ENCODE measurements at places on chromosomes 13 and 19.

DNA sequence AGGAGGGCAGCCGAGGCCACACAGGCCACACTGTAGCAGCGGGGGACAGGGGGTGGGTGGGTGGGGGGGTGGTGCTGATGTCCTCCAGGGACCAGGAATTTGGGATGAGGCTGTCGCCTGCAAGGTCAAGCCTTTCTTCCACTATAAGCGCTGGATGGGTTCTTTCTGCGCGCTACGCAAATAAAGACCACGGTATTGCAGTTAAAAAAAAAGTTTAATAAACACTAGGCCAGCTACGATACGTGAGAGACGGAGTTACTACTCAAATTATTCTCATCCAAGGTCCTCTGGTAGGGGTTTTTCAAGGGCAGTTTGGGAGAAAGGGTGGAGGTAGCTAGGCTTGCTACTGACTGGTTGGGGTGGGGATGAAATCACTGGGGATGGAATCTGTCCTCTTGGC, 508 bp upstream of the ZNF44 start:
- no peak for DNase-seq

DNA sequence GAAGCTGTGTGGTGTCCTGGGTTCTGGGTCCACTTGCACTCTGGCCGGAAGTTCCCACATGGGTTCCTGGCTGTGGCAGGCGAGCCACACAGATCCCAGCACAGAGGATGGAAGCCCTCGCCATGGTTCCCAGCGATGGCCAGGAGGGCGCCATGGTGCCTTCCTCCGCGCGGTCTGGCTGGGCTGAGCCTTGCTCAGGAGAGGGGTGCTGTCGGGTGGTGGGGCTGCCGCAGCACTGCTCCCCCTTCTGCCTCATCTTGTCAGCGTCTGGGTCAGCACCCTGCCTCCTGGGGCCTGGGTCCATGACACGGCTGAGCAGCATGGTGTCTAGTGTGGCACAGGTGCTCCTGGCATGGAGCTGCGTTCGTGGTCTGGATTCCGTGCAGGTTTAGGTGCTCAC, 33.5 kb downstream of the DOT1L start:
- DNase-seq: no peak

DNA sequence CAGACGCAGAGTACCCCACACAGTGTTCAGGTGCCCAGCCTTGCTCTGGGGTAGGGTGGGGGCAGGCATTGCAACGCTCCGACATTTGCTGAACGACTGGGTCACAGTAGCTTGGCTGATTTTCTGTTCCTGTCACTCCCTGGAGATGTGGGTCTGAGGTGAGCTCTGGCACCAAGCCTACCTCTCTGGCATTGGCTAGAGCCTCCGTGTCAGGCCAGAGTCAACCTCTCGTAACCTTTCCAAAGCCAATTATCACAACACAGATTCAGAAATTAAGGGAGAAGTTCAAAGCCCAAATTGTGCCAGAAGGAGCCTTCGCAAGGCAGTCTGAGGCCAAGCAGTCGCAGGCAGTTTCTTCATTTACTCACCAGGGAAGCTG, 117.2 kb downstream of the IRS2 start:
- DNase-seq: no peak

DNA sequence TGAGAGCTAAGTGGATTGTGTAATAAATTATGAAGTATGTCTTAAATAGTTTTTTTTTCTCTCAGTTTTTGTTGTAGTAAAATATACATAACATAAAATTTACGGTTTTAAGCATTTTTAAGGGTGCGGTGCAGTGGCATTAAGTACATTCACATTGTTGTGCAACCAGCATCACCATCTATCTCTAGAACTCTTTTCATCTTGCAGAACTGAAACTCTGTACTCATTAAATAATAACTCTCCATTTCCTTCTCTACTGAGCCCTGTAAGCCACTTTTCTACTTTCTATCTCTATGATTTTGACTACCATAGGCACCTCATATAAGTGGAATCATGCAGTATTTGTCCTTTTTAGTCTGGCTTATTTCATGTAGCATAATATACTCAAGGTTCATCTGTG, 87.1 kb downstream of the GJA3 start:
- DNase-seq: no peak

DNA sequence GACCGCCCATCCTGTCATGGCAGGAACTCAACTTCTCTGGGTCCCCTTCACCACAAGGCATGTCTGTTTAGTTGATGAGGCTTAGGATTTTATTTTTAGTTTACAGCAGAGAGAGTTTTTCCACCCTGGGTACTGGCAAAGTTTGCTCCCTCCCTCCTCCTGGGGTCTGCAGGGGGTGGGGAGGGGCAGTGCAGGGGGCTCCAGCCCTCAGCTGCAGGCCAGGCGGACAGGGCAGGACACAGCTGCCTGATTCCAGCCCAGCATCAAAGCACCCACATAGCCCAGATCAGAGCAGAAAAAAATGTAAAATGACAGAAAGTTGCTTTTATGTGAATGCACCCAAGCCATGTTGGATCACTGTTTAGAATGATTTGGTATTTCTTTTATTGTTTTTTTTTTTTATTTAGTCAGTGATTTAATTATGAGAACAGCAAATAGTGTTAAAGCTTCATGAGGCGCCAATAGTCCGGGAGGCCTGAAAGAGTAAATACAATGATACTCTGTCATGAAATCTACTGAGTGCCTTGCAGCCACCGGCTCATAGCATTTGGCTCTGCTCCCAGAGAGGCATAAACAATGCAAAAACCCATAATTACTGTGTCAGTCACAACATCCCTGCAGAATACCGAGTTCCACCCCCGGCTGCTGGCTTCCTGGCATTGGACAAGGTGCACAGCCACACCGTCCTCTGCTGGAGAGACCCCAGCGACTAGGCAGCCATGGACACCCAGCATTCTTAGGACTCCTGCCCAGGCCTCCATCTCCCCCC, 923.5 kb downstream of the UQCRFS1 start:
- peak; percentile 26 for DNase-seq

- no peak for DNase-seq
These were observed 11.2 kb upstream of the SIGLEC6 start for GRCh38 chr19:51542699-51543098.

DNA sequence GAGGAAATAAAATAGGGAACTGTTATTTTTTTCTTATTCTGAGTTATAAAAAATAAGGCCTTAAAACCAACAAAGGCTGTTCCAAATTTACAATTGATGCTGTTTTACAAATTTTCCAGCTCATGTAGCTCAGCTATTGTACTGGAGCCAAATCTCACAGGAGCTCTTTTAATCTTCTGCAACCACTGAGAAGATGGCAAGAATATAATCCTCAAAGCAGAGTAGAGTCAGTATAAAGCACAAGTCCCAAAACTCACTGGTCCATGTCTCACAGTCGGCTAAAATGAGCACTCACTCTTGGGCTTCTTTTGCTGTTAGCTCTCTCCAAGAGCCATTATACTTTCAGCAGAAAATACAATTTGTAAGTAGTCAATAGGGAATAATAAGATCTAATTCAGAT, 1074.4 kb upstream of the PRR20A start:
- no peak for DNase-seq

DNA sequence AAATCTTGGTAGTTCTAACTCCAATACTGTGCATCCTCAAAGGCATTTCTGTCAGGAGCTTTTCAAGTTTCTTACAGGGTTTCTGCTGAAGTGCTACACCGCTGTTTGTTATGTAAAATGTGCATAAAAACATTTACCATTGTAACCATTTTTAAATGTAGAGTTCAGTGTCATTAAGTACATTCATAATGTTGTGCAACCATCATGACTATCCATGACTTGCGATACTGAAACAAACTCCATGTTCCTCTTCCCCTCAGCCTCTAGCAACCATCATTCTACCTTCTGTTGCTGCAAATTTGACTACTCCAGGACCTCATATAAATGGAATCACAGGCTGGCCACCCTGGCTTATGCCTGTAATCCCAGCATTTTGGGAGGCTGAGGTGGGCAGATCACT, 14.4 kb upstream of the SLC25A42 start:
- DNase-seq: no peak

GRCh38 chr19:50908336-50908735, 2.9 kb downstream of the KLK4 start:
- DNase-seq: no peak

- DNase-seq: no peak
These were observed 9.0 kb downstream of the C19orf47 start for GRCh38 chr19:40339018-40339728.

DNA sequence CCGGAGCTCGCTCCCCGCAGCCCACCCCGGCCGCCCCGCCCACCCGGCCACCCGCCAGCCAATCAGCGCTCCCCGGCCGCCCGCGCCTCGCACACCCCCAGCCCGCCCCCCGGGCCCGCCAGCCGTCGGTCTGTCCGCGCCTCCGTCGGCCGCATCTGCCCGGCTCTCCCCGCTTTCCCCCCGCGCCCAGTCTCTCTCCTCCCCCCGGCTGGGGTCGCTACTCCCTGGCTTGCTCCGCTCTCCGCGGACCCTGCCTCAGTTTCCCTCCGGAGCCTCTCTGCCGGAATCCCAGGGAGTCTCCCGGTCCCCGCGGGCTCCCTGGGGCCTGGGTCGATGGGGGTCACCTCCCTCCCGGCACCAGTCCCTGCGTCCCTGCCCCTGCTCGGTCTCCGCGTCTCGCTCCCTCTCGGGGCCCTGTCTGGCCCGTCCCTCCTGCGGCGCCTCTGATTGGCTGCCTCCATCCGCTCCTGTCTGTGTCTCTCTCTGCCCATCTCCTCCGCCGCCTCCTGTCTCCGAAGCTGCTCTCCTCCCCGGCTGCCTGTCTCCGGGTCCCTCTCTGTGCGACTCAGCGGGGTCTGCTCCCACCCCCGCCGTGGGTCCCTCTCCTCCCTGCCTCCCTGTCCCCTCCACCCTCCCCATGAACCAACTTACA, 484 bp downstream of the IL11 start:
- no peak for DNase-seq

DNA sequence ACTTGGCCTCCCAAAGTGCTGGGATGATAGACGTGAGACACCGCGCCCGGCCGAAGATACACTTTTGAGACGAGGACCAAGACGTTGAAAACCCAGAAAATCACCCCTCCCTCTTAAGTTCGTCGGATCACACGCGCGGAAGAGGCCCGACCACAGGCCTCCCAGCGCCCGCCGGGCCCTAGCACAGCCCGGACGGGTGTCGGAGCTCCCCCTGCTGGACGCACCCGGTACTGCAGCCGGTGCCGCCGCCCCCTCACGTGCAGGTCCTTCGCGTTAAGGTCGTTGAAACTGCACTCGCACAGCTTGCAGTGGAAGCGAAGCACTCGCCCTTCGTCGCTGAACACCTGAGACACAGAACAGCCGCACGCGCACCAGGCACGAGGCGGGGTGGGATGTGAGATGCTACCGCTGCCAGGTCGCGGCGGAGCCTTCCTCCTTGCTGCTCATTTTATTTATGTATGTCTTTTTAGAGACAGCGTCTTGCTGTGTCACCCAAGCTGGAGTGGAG, 35.7 kb upstream of the MATK start:
- DNase-seq: peak; percentile 16

DNA sequence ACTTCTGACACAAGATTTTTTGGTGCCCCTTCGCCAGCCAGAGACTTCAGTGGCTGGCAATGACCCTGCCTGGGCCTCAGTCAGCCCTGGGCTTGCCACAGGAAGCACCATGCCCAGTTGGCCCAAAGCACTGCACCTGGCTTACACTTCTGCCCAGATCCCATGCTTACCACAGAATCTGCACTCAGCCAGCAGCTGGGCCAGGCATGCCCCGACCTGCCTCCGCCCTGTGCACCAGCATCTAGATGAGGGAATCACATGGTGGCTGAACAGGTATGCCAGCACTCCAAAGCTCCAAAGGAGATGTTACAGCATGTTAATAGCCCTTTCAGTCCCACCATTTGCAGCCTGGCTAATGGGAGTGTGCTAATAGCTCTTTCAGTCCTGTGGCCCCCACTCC, 690.9 kb downstream of the SLITRK6 start:
- DNase-seq: no peak

DNA sequence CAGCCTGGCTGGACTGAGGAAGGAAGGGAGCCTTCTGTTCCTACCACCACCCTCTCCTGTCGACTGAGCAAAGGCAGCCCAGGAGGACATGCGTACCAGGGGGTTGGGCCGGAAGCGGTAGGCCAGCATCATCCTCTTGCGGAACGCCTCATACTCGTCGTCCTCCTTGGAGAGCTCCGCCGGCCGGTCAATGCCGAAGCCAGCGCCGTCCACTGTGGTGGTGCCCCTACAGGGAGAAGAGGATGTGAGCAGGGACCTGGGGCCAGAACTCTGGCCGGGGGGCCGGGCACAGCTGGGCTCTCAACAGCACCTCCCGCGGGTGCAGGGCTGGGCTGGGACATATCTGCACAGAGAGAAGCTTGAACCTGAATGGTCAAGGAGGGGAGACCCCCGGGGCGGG, 3.8 kb upstream of the TM6SF2 start:
- no peak for DNase-seq

- DNase-seq: no peak
These were observed 347.3 kb downstream of the TEX29 start for GRCh38 chr13:111667757-111668156.

GRCh38 chr13:48637601-48638000, 16.1 kb upstream of the CYSLTR2 start:
- DNase-seq: no peak

DNA sequence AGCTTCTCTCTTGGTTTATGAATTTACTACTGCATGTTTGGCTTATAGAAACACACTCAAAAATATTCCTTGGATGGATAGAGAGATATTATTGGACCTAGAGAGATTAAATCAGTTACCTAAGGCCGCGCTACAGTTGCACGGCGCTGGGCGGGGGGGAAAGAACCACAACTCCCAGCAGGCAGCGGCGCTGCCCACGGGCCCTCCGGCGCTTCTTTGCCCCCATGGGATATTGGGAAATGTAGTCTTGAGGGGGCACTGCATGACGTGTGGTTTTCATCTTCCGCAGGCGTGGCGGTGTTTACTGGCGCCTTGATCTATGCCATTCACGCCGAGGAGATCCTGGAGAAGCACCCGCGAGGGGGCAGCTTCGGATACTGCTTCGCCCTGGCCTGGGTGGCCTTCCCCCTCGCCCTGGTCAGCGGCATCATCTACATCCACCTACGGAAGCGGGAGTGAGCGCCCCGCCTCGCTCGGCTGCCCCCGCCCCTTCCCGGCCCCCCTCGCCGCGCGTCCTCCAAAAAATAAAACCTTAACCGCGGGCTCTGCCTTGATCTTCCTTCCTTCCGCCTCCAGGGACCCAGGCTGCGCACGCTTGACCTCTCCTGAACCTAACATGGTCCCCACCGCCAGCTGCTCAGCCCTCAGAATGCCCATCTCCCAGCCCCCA, 4.8 kb downstream of the EMP3 start:
- DNase-seq: peak; percentile 57

GRCh38 chr19:3125900-3126524, 9.8 kb upstream of the GNA15 start:
- no peak for DNase-seq

All from right lung (tissue), 10 donors.